ENCODE measurements at places on chromosomes 5 and 9.

DNA sequence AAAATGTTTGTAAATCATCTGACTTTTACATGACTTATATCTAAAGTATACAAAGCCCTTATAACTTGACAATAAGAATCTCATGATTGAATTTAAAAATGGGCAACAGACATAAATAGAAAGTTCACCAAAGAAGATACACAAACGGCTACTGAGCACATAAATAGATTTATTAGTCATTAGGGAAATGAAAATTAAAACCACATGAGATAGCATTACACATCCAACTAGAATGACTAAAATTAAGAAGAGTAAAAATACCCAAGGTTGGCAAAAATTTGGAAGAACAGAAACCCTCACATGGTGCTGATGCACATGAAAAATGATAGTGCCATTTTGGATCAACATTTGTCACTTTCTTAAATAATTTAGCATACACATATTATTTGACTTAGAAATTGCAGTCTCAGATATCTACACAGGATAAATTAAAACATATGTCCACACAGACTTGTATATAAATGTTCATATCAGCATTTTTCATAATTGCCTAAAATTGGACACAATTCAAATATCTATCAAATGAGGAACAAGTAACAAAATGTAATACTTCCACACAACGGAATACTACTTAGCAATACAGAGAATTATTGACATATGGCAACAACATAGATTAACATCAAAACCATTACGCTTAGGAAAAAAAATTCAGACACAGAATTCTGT, 359.1 kb upstream of the DAB2 start:
- no peak for DNase-seq

GRCh38 chr9:90019626-90020025, 414.8 kb downstream of the GADD45G start:
- no peak for DNase-seq

- no peak for DNase-seq
Observed at GRCh38 chr5:151042453-151043093, 22.2 kb downstream of the GPX3 start.

DNA sequence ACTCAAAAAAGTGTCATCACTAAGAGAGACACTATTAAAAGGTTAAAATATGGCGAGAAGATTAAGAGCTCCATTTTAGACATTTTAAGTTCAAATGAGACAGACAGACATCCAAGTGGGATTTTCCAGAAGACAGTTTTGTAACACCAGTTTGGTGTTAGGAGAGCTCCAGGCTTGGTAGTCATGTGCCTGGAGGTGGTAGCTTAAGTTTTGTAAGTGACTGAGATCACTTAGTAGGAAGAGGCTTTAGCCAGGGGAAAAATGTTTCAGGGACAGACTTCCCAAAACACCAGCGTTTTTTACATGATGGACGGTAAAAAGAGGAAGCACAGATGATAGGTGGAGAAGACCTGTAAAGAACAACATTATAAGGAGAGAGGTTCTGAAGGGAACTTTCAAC, 150.3 kb downstream of the GIN1 start:
- no peak for DNase-seq

GRCh38 chr9:134220311-134220710, 55.9 kb upstream of the RNU6ATAC start:
- DNase-seq: no peak

- DNase-seq: no peak
Observed at GRCh38 chr5:144134194-144134826, 36.1 kb downstream of the YIPF5 start.

DNA sequence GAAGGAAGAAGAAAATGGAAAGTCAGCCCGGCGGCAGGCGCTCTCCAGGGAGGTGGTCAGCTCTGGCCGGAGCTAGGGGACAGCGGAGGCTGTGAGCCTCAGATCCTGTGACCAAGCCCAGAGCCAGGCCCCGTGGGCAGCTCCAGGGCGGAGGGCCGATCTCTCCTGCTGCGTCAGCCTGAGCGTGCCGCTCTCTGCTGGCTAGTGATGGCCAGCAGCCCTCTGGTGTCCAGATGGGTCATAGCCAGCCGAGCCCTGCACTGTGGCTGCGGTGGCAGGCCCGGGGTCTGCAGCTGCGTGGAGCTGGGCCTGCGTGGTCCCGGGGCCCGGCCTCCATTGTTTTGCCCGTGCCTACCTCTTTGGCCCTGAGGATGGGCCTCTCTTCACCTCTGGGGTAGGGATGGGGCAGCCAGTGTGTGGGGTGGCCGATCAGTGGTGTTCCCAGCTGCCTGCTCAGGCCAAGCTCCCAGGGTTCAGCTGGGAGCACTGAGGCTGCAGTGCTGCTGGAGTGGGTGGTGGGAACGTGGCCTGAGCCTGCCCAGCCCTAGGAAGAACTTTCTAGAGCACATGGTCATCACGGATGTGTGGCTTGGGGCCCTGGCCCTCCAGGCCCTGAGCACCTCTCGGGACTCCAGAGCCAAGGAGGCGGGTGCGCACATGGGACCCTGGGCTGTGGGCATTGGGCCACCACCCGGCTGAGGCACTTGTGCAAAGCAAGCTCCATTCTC, 17.1 kb upstream of the NRARP start:
- peak; percentile 2 for DNase-seq

- DNase-seq: no peak
Observed at GRCh38 chr9:114001410-114001685, 76.8 kb downstream of the AMBP start.

GRCh38 chr5:172860520-172861443, 26.7 kb downstream of the ERGIC1 start:
- DNase-seq: no peak

DNA sequence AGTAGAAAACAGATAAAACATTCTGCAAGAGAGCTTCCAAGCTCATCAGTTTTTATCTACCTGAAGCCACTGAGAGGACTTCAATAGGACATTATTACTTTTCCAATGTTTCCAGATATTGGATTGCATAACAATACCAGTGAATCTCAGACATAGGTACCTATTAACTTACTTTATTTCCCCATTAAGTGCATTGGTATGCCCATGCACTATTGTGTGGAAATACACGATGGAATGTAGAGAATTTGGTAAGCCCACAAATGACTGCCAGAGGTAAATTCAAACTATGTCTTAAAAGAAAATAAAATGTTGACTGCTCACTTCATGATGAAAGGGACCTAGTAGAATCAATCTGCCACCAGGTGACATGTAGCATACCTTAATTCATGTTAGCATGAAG, 48.1 kb upstream of the PRR16 start:
- DNase-seq: no peak

DNA sequence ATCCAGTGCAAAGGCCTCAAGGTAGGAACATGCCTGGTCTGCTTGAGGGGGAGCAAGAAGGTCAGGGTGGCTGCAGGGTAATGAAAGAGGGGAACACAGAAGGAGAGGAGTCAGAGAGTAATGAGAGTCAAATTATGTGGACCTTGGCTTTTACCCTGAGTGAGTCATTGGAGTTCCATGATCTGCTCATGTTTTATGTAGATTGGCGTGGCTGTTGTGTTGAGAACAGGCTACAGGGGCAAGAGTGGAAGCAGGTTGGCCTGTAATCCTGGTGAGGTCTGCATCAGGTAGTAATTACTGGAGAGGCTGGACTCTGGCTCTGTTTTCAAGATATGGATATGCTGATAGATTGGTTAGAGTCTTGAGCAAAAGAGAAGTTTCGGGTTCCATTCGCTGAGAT, 177.7 kb upstream of the NR3C1 start:
- DNase-seq: no peak

DNA sequence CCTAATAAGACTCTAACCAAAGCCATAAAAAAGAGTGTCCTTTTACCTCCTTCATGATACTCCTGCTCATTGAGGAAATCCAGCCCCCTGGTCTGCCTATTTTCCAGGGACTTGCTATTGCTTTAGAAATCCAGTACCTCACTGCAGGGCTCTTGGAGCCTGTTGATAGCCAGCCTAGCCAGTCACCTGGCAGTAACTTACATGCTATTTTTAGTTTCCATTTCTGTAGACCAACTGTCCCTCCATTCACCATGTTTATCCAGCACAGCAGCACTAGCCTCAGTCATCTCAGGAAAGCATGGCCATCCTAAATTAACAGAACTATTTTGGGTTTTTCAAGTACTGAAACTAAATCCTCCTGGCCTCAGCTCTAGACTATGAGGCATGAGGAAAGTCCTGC, 91.5 kb upstream of the PHF24 start:
- DNase-seq: no peak

- no peak for DNase-seq
Observed at GRCh38 chr5:40688996-40689395, 9.3 kb downstream of the PTGER4 start.

DNA sequence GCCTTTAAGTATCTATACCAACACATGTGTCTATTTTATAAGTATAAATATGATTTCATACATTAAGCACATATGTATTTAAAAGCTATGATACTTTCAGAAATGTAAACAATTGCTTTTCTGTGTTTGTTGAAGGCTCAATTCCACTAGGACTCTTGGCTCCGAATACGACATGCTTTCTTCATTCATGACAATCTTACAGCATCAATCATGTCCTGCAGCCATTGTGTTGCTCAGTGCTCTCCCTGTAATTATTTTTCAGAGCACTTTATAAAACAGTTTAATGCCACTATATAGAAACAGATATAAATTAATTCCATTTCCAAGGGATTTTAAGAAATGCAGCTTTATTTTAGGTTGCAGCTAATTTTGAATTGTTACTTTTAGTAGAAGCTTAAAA, 167.3 kb downstream of the TAF11L14 start:
- DNase-seq: no peak

GRCh38 chr9:114372921-114373448, 14.8 kb downstream of the AKNA start:
- no peak for DNase-seq

GRCh38 chr9:7161469-7161868, 403.7 kb downstream of the KDM4C start:
- DNase-seq: no peak

- no peak for DNase-seq
Observed at GRCh38 chr9:582775-583174, 258.7 kb upstream of the DMRT1 start.

- DNase-seq: no peak
Observed at GRCh38 chr9:128078504-128079434, 10.7 kb downstream of the SLC25A25 start.

DNA sequence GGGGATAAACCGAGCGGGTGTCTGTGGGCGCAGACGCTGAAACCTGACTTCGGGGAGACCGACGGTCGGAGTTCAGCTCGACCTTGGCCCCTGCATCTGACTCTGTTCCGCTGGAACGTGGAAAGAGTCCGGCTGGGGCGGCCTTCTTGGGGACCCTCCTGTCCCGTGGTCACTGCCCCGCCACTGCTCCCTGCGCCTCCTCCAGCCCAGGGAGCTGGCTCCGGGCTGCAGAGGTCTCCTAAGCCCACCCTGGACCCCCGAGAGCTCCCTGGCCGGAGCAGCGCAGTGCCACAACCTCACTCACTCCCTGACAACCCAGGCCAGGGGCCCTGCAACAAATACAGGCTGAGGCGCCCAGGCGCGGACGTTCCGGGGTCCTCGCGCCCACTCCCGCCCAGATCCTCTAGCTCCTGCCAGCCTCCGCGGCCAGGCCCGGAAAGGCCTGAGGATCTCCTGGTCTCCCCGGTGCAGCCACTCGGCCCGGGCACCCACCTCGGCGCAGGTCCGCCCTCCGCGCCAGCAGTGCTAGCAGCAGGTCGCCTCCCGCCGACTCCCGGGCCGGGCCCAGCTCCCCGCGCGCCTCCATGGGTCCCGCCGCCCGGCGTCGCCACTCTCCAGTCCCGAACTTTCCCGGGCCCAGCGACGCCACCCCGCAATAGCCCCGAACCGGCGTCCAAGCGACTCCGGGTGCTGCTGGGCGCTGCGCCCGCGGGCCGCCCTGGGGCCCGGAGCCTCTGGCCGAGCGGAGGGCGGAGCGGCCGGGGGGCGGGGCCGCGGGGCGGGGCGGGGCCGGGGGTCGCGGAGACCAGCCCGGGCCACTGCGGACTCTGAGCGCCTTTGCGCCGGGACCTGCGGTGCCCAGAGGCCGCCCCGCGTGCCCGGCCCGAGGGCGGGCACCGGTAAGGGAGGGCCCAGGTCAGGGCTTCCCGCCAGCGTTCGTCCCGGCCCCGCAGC, 2.2 kb downstream of the LHX3 start:
- DNase-seq: no peak

DNA sequence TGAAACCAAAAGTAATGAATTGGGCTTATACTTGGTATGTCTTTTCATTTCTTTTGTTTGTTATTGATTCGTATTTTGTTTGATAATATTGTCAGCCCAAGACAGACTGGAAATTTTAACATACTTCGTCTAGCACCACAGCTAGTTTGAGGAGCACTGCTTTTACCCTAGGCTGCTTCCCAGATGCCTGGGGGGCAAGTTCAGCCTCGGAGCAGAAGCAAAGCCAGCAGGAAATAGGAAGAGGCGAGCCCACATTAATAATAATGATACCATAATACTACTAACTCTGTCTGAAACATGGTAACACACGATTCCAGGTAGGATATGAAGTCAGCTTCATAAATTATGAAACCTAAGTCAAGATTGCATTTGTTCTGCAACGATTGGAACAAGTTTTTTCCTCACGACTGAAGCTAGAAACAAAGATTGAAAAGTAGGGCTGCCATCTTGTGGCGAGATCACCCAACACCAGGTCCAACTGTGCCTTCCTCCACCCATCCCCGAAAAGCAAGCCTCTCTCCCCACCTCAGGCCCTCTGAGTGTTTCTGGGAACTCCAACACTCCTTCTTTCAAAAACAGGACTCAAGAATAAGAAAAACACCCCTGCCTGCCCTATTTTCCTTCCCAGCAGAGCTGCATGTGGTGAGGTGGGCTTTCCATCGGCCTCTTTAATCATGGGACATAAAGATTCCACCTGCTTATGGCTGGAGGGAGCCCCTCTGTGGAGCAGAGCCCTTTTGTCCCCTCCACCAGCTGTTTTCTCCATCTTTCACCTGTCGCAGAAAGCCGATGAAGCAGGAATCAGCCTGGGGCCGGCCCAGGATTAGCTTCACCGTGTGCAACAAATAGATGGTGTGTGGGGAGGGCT, 236.4 kb downstream of the CAAP1 start:
- peak; percentile 65 for DNase-seq

GRCh38 chr5:14768508-14769365, 102.8 kb downstream of the ANKH start:
- DNase-seq: no peak

DNA sequence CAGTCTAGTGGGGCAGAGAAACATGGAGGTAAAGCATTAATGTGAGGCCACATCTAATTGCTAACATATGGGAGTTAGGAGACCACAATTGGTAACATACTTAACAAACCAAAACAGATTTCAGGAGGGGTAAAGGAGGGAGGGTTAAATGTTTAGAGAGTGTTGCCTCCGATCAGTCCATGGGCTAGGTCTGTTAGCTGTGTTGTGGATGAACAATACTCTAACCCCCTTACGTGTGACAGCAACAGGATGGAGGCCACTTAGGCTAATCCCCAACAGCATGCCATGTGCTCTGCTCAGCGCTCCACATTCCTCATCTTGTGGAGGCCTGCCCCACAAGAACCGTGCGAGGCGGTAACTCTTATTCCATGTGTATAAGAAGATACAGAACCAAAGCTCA, 167.0 kb downstream of the CRB2 start:
- no peak for DNase-seq

GRCh38 chr9:97373331-97373730, 38.6 kb upstream of the TDRD7 start:
- no peak for DNase-seq

DNA sequence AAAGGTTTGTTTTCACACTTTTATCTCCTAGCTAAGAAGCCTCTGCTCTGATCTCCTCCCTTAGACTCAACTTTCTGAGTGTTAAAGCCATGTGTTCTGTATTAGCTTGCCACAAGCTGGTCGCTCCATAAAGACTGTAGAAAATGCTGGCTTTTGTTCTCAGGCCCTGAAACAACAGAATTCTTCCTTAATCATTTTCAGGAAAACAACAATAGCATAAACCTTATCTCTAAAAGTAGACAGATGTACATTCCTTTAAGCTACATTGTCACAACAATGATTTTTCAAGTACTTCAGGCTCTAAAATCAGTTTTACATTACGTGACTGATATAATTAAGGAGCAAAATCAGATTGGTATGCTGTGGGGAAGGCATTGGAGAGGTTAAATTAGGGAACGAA, 41.9 kb downstream of the VCAN start:
- no peak for DNase-seq

Data from urothelium cell line (cell line).